Right lung (tissue), 10 donors: ENCODE measurements at places on chromosomes 4 and X. TPM values are rescaled to one million over a fixed set of nuclear protein-coding genes. Genes with fewer than 3 reads are reported as not detected.

OTUD4 gene
- 40.9 TPM for polyA plus RNA-seq

REPS2 gene
- polyA plus RNA-seq, result 14.0 TPM

FAM53A gene
- 2.9 TPM for polyA plus RNA-seq

CACNA1F gene
- polyA plus RNA-seq, result 0.52 TPM

POU4F2 gene
- polyA plus RNA-seq, result not detected

ENOPH1 gene
- polyA plus RNA-seq, result 64.6 TPM

WNK3 gene
- 3.6 TPM for polyA plus RNA-seq

TMPRSS11D gene
- 0.19 TPM for polyA plus RNA-seq

SLC10A4 gene
- polyA plus RNA-seq, result 0.37 TPM

PRDX4 gene
- 102 TPM for polyA plus RNA-seq

INTS6L gene
- polyA plus RNA-seq, result 43.4 TPM

CLGN gene
- 4.0 TPM for polyA plus RNA-seq

IGFBP7 gene
- 267 TPM for polyA plus RNA-seq

ERCC6L gene
- polyA plus RNA-seq, result 3.3 TPM

TACR3 gene
- polyA plus RNA-seq, result 2.1 TPM

UGT2B15 gene
- polyA plus RNA-seq, result 0.72 TPM

STATH gene
- not detected for polyA plus RNA-seq

GAGE1 gene
- not detected for polyA plus RNA-seq

SPANXB1 gene
- polyA plus RNA-seq, result not detected

PWWP3B gene
- 6.1 TPM for polyA plus RNA-seq

NKX3-2 gene
- 0.25 TPM for polyA plus RNA-seq

CENPVL2 gene
- polyA plus RNA-seq, result not detected

PLP1 gene
- 15.8 TPM for polyA plus RNA-seq

DMP1 gene
- polyA plus RNA-seq, result not detected

GLUD2 gene
- 3.8 TPM for polyA plus RNA-seq

ANKRD37 gene
- 25.5 TPM for polyA plus RNA-seq

SSX1 gene
- not detected for polyA plus RNA-seq

NUP62CL gene
- 8.9 TPM for polyA plus RNA-seq

LINC00632 gene
- 37.1 TPM for polyA plus RNA-seq

NHSL2 gene
- polyA plus RNA-seq, result 8.9 TPM

SPACA5B gene
- not detected for polyA plus RNA-seq

GYPB gene
- polyA plus RNA-seq, result 9.9 TPM

CYLC1 gene
- polyA plus RNA-seq, result not detected

ASMT gene
- polyA plus RNA-seq, result 0.26 TPM

LAP3 gene
- 70.3 TPM for polyA plus RNA-seq

STAP1 gene
- not detected for polyA plus RNA-seq

EIF4E gene
- 118 TPM for polyA plus RNA-seq

UGT2B17 gene
- polyA plus RNA-seq, result 0.32 TPM

AMTN gene
- polyA plus RNA-seq, result not detected

C4orf50 gene
- polyA plus RNA-seq, result 0.03 TPM

BBS12 gene
- polyA plus RNA-seq, result 5.5 TPM

DMRTC1B gene
- polyA plus RNA-seq, result 3.2 TPM

ZFYVE28 gene
- 3.4 TPM for polyA plus RNA-seq

FAM241A gene
- polyA plus RNA-seq, result 2.8 TPM

HHIP gene
- polyA plus RNA-seq, result 16.4 TPM

RTL9 gene
- 0.57 TPM for polyA plus RNA-seq
